CD4-positive, alpha-beta T cell treated with Interleukin-12 subunit alpha and Interleukin-12 subunit beta, for 1 hour (primary cell): ENCODE measurements at places on chromosomes 12 and 14.
A peak's percentile ranks its signal among the peaks of the same experiment; 100 is the strongest.

DNA sequence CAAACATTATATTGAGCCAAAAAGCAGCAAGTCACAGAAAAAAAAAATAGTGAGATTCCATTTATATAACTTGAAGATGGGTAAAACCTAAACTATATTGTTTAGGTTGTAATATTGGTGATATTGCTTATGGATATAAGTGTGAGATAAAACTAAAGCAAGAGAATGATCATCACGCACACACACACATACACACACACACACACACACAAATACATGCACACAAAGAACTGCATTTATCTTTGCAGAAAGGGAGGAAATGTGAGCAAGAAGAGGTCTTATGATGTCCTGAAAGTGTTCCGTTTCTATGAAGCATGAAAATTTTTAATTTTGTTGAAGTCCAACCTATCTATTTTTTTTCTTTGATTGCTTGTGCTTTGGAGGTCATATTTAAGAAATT, 16.4 kb upstream of the AMN1 start:
- no peak for DNase-seq

- no peak for DNase-seq
Measured at GRCh38 chr14:32623300-32624093, 294.4 kb downstream of the AKAP6 start.

DNA sequence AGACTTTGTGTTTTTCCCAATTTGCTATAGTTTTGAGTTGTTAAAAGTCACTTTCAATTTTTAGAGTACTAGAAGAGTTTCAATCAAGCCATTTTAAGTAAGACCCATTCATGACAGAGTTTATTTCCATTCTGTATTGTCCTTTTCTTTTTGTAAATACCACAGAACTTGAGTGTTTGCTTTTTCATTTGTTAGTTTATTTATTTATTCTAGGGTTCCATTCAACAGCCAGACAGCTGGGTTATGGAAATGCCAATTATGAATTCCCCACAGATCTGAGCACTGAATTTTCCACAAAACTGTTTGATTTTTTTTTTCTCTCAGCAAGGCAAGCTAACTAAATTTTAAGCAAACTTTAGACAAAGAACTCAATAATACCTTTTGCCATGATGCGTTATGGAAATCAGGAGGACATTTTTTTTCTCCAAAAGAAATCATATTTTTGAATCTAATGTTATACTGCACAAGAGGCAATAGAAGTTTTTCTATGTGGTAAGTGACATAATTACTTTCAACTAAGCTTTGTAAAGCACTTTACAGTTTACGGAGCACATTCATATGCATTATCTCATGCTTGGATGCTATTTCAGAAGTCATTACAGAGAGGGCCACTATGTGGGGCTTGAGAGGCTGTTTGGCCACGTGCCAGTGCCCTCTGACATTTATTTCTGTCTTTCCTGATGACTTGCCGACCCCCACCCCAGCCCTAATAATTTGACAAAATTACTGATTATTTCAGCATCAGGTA, 181.5 kb downstream of the VRK1 start:
- no peak for DNase-seq

- no peak for DNase-seq
Measured at GRCh38 chr14:91135039-91135438, 21.2 kb downstream of the DGLUCY start.

DNA sequence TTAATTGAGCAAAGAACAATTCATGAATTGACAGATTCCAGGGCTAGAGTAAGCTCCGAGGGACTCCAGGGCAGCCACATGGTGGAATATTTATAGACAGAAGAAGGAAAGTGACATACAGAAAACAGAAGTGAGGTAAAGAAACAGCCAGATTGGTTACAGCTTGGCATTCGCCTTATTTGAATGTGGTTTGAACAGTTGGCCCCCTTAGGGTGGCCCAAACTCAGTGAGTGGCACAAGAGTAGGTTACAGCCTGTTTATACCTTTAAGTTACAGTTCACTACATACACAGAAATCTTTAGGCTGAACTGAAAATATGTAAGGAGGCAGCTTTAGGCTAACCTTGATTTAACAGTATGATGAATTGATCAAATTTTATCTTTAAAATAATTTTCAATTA, 174.5 kb upstream of the CNOT2 start:
- DNase-seq, result no peak

- DNase-seq, result no peak
Measured at GRCh38 chr12:1918081-1918883, at the start of gene CACNA2D4. Gene CACNA2D4, minus strand, starts transcription at chr12:1918652. Its CDS starts 179 bp downstream, at chr12:1918473.

- no peak for DNase-seq
Measured at GRCh38 chr12:27094726-27095125, 12.3 kb upstream of the C12orf71 start.

DNA sequence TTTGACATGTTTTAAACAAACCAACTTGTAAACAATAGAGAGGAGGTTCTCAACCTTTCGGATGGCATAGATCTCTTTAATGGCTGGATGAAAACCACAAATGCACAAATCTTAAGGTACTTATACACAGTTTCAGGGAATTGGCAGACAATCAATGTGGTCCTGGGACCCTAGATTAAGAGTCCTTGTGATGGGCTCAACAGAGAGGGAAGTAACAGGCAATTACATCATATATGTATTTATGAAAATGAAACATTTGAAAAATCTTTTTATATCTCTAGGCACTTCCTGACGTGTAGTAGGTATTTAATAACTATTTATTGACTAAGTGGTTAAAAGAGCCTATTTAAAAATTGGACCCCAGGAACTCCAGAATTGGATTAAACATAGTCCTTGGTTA, 897 bp downstream of the ACTR10 start:
- DNase-seq, result no peak

DNA sequence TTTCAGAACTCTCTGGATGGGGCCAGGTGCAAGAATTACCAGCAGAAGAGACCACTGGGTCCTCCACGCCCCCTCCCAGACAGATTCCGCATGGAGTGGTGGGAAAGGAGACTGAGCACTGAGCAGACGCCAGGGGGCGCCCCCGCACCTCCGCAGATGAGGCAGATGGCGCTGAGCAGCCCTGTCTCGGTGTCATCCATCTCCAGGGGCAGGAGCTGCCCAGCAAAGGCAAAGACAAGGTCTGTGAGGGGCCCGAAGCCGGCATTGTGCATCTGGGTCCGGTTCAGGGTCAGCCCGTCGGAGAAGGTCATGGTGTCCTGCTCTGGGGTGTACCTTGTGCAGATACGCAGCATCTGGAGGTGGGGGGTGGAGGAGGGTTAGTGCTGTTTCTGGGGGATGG, 6.3 kb upstream of the ITGB7 start:
- DNase-seq, result peak; percentile 85

DNA sequence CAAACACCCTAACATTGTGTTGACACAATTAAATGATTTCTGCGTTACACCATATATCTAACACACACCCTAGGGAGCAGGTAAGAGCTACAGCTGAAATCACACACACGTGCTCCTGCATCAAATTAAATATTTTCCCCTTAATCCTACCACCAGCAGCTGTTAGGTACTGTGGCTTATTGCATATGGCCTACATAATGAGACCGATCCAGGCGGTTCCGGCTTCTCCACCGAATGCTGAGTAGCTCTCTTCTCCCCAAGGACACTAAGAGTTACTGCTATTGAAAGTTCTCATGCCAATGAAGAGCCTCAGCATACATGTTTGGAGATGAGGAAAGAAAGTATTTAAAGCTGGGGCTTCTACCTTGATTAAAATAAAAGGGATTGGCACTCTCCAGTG, 472.2 kb upstream of the STXBP6 start:
- no peak for DNase-seq
